ENCODE measurements at places on chromosomes 6 and 20.

GRCh38 chr20:36341331-36342020, 35.3 kb downstream of the DLGAP4 start:
- no peak for DNase-seq

- DNase-seq, result no peak
Measured at GRCh38 chr6:14436592-14437132, 319.1 kb downstream of the CD83 start.

DNA sequence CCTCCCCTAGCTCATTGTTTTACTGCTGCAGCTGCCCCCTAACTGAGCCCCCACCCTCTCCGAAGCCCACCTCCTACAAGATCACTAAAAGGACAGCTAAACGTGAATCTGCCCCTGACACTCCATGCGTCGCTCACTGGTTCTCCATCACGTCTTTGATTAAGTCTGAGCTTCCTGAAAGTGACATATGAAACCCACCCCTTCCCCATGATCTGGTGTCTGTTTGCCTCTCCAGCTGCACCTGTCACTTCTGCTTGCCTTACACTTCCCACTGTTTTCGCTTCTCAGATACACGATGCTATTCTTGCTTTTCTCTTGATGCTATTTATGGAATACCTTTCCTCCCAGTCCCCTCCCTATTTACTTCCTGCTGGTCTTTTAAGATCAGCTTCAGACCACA, 8.0 kb upstream of the PERP start:
- DNase-seq, result no peak

- peak; percentile 33 for DNase-seq
Measured at GRCh38 chr6:109788687-109789086, 97.6 kb downstream of the FIG4 start.

- no peak for DNase-seq
Measured at GRCh38 chr6:160252073-160252813, 6.4 kb downstream of the SLC22A2 start.

DNA sequence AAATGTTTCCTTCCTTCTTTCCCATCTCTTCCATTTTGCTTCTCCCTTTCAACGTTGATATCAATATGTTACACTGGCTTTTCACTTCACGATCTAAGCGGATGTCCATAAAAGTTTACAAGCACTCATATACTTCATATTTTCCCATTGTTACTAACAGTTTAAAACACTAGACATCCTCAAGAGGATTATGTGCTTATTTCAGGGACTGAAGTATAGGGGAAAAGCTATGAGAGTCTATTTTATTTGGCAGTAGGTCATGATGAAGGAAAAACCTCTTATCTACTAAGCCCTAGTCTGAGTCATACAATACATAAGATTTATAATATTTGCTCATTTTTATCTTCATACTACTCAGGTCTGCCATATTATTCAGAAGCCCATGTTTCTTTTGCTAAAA, 20.6 kb upstream of the EPB41L2 start:
- no peak for DNase-seq

DNA sequence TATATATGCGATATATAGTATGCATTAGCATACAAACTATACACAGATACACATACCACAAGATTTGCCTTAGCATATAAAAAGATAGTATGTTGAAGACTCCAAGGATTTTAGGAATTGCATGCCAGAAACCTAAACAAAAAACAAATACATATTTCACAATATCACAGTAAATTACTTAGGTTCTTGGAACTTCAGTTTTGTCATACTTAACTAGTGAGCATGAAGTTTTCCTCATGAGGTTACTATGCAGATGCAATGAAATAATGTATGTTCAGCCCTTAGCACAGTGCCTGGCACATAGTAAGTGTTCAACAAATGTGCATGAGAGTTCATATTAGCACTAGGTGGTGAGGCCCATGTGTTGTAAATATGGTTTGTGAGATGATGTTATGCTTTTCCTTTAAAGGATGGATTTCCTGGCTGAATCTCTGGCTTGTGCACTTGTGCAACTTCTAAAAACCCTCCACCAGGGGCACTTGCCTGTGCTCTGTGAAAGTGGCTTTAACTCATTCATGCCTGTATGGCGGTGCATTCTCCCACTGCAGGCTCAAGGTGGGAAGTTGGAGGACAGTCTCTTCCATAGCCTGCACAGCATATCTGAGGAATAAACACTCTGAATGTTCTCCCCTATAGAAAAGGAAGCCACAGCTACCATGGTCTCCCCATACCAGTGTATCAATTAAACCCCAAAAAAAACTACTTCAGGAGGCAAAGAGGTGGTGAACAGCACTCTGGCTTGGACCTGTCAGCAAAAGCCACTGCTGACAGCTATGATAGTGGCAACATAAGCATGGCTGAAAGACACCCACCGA, 624.1 kb upstream of the CDH4 start:
- DNase-seq, result no peak

- peak; percentile 77 for DNase-seq
Measured at GRCh38 chr6:32885698-32886286, 31.8 kb downstream of the PSMB9 start.

- DNase-seq, result peak; percentile 17
Measured at GRCh38 chr20:34579979-34580940, 21.7 kb downstream of the MAP1LC3A start.

DNA sequence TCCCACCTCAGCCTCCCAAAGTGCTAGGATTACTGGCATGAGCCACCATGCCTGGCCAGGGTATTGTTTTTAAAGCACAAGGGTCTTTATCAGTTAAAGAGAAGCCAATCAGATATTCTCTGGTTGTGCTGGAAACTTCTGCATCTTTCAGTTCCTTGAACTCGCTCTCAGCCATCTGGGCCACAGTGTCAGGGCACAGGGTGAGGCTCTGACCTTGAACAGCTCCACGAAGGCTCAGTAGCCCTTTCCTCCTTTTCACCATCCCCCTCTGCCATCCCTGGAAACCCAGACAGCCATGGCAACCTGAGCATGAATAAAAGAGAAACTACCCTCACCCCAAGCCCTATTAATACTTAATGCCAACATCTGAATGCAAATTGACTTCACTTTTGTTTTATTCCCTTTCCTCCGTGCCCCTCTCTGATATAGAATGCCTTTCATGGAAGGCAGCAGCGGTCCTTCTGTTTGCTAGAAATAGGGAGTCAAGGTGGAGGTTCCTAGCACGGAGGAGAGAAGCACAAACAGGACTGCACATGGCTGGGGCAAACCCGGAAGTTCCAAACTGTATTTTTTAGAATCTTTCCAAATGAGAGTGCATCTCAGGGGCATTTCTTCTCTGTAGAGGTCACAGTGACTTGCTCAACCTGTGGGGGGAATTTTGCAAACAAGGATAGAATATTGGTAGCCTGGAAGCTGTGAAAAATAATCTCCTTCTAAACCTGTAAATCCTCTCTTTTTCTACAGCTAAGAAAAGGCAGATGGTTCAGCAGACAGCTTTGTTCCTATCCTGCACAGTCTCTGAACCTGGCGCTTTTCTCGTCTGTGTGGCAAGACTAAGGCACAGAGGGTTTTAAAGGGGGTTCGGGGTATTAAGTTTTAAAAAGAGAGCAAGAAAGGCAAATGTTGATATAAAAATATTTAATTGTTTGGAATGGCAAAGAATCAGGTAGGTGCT, 176.4 kb upstream of the RREB1 start:
- no peak for DNase-seq

- DNase-seq, result no peak
Measured at GRCh38 chr20:1310071-1310470, 18.9 kb downstream of the SDCBP2 start.

GRCh38 chr20:19682249-19682648, 75.8 kb upstream of the RIN2 start:
- DNase-seq, result no peak

- DNase-seq, result no peak
Measured at GRCh38 chr20:47354714-47355488, 1.6 kb downstream of the ZMYND8 start.

GRCh38 chr6:115680621-115681020, 380.1 kb downstream of the FRK start:
- DNase-seq, result no peak

DNA sequence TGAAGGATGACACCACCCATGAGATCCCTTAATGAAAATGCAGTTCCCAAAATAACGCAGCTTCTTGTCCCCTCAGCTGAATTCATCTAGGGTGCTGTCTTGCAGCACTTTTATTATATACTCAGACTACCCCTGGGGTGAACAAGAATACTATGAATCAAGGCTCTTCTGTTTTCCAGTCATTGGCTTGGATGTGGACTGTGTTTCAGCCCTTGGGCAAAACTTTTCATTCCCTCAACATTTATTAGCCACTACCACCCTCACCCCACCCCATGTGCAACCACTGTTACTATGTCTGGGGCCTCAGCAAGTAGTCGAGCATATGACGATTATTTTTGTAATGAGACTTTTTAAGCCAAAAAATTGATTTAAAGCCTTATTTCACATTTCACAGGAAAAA, 319.2 kb upstream of the PLN start:
- no peak for DNase-seq

DNA sequence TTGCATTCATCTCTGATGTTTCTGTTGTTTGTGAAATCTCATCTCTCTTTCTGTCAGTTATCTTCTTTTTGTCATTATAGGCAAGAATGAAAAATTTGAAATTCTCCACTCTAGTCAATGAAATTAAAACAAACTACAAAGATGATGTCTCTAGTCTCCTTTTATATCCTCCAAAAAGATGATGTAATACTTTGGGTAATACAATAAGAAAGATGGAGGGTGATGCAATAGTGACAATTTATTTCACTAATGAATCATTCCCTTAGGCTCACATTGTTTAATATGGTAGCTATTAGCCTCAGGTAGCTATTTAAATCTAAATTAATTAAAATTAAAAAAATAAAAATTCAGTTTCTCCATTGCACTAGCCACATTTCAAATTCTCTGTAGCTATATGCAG, 145.4 kb downstream of the UST start:
- DNase-seq, result peak; percentile 49

DNA sequence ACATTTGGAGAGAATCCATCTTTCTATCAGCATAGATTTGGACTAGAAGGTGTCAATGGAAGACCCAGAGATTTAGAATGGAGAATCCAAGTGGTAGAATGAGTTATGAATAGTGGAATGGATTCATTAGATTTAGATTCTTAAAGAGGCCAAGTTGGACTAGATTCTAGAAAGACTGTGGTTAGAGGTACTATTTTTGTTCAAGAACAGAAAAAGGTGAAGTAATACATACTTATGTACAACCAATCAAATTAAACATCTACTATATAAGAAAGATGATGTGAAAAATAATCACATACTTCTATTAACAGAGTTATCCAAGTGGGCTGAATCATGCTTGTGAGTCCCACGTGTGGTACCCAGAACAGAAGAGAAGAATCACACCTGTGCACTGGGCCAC, 33.8 kb upstream of the ADTRP start:
- no peak for DNase-seq

DNA sequence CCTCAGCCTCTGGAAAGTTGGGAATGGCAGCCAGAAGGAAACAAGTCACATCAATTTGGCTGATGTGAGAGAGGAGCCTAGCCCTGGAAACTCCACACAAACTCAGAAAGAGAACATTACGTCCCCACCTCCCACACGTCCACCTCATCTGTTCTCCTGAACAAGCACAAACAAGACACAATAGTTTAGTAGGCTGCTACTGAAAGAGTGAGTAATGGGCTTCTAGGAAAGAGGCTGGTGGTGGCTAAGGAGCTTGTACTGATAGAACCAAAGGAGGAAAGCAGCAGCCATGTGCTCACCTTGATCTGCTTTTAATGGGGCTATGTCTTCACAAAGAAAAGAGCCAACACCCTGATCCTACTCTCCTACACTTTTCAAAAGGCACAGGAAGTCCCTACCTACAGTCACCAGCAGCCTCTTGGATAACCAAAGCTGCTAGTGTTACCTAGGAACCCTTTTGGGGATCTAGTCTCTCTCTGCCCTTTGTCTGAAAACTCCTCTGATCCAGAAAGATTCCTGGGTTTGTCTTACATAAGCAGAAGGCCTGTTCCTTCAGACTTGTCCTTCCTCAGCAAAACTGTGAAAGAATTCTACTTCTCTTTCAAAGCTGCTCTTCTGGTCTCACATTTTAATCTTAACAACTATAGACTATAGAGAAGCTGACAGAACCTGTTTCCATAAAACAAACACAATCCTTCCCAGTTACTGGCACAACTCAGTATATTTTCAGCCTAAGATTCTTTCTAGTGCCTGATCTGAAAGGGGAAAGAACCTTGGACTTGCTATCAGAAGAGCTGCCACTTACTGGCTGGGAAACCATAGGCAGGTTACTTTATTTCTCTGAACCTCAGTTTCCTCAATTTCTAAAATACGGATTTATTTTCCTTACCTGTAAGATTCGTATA, 3.1 kb downstream of the PLAGL2 start:
- DNase-seq, result no peak

- no peak for DNase-seq
Measured at GRCh38 chr20:18416486-18416885, 50.3 kb downstream of the DZANK1 start.

GRCh38 chr20:53480913-53481312, 112.7 kb downstream of the ZNF217 start:
- DNase-seq, result no peak

GRCh38 chr6:40585651-40586269, 1.4 kb downstream of the LRFN2 start:
- no peak for DNase-seq

DNA sequence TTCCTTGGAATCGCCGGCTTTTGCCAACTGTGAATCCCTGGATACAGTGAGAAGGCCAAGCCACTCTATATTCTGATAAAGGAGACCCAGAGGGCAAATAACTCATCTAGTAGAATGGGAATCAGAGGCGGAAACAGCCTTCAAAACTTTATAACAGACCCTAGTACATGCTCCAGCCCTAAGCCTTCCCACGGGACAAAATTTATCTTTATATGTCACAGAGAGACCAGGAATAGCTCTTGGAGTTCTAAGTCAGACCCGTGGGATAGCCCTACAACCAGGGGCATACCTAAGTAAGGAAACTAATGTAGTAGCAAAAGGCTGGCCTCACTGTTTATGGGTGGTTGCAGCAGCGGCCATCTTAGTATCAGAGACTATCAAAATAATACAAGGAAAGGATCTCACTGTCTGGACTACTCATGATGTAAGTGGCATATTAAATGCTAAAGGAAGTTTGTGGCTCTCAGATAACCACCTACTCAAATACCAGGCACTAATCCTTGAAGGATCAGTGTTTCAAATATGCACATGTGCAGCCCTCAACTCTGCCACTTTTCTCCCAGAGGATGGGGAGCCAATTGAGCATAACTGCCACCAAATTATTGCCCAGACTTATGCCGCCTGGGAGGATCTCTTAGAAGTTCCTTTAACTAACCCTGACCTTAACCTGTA, 29.5 kb downstream of the CEP85L start:
- no peak for DNase-seq

DNA sequence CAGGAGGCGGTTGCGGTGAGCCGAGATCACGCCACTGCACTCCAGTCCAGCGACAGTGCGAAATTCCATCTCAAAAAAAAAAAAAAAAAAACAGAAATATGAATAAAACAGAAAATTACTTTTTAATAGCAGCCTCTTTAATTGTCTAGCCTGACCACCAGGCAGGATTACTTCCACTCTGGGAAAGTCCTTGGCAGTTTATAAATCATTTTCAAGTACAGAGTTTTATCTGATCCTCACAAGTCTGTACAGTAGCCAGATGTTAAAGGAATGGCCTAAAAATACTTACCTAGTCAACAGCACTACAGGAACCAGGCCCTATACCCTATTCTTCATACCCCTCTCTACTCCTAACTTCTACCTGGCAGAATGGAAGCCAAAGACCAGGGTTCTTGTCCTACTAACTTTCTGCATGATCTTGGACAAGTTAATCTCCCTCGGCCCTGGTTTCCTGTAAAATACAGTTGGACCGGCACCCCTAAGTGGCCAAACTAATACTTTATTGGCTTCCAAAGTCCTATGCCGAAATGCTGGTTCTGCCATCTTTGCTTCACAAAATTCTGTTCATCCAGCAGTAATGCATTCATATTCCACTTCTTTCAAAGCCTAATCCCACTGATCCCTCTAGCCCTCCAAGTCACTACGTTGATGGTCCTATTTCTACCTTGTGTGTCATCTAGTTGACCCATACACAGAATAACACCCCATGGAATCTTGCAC, 1.9 kb downstream of the EIF2S2 start:
- no peak for DNase-seq
